ENCODE measurements at places on chromosomes 12 and 14.

DNA sequence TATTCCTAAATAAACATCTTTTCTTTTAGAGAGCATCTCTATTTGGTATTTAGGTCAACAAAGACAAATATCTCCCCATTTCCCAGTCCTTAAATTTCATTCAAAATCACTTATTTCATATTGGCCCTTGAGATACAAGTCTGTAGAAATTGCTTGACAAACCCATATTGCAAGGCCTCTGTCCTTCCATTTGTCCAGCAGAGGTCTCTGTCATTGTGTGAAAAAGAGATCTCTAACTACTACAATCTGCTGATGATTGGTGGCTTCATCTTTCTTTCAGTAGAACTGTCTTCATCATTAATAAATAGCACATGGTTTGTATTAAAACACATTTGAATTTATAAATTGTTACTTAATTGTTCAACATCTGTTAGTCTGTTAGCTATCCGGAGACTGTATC is 252.6 kb downstream of the ACSS3 start:
- no peak for DNase-seq

GRCh38 chr14:69886453-69887242 is 7.4 kb downstream of the SMOC1 start:
- DNase-seq, result no peak

GRCh38 chr14:75285331-75285730 is 6.7 kb downstream of the FOS start:
- no peak for DNase-seq

- no peak for DNase-seq
Measured at GRCh38 chr12:9041321-9041720, 52.0 kb downstream of the KLRG1 start.

DNA sequence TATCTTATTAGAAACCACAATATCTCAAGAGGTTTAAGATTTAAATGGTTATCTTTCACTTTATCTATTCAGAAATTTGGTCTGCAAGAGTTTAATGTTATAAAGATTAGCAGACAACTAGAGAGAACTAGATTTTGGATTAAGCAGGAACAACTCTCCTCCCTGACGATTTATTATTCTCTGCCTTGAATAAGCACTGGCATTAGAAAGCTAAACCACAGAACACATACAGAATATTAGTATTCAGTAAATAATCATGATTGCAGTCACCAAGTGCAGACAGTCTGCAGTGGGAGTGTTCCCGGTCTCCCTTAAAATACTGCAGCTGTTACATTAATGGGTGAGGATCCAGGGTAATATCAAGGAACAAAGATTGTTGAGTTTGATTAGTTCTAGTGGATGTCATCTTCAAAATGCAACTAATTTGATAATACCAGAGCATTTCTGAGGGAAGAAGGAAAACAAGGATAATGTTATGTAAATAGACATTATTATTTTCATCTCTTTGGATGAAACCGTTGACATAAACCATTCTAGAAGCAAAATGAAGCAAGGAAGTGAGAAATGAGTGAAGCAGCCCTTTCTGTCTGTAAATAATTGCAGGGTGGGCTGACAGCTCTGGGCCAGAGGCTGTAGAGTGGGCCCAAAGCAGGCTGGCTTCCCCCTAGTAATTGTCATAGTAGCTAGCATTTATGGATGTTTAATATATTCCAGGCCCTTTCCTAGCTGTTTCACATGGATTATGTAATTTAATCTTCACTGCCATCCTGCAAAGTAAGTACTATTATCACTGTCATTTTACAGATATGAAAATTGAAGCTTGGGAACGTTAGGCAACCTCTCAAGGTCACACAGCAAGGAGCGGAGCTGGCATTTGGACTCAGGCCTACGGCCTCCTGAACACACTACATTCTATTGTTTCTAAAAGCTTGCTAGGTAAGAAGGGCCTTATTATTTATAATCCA is 79.4 kb downstream of the DYRK2 start:
- DNase-seq, result no peak

DNA sequence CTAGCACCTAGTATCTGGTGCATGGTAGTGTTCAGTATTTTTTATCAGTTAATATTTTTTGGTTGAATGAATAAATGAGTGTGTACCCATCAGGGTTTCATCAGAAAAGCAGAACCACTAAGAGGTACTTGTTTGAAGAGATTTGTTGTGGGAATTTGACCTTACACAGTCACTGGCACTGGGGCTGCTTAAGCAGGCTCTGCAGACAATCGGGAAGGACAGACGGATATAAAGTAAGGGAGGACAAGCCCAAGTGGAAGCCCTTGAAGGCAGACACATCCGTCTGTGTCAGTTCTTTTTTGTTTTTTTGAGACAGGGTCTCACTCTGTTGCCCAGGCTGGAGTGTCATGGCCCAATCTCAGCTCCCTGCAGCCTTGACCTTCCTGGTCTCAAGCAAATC is 38.7 kb downstream of the CD9 start:
- DNase-seq, result no peak

DNA sequence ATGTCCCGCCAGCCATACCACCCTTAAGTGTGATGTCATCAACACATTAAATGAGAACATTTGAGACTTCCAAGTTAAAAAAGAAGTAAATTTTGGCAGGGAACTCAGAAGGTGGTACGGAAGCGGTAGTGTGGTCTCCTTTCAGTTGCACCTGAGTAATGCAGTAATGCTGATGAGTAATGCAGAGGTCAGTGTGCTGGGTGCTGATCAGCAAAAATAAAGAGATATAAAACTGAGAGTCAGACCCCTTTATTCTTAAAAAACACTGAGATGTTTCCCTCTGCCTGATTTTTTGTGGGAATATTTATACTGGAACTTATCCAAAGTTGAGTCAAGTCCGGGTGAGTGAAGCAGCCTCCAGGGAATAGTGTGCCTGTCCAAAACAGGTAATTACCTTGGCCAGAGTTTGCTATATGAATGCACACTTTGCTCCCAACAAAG is 370.6 kb upstream of the PRICKLE1 start:
- DNase-seq, result no peak

DNA sequence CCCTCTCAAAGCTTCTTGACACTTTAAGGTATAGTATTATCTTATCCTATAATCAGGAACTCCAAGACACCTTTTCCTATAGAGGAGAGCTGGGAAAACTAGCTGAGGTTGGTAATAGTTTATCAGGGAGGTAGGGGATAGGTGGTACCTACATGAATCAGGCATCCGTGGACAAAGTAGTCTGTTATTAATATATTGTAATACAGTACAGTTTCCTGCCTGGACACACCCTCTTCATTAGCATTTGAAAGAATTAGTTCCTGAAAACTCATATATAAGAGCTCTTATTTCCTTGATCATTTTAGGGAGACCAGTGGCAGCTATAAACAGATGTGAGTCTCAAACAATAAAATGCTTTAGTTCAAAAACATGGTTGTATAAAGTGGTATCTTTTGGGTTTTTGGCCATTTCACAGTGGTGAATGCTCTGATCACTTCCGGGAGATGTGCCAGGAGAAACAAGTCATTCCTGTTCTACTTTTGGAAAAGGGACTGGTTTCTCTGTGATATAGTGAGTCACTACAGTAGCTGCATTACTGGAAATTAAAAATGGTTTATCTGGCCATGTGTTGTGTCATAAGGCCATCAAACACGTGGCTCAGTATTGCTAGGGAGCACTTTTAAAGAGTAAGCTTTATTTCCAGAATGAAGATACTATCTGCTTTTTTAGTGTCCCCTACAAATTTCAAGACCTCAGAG is 98.1 kb downstream of the KLRB1 start:
- DNase-seq, result no peak

DNA sequence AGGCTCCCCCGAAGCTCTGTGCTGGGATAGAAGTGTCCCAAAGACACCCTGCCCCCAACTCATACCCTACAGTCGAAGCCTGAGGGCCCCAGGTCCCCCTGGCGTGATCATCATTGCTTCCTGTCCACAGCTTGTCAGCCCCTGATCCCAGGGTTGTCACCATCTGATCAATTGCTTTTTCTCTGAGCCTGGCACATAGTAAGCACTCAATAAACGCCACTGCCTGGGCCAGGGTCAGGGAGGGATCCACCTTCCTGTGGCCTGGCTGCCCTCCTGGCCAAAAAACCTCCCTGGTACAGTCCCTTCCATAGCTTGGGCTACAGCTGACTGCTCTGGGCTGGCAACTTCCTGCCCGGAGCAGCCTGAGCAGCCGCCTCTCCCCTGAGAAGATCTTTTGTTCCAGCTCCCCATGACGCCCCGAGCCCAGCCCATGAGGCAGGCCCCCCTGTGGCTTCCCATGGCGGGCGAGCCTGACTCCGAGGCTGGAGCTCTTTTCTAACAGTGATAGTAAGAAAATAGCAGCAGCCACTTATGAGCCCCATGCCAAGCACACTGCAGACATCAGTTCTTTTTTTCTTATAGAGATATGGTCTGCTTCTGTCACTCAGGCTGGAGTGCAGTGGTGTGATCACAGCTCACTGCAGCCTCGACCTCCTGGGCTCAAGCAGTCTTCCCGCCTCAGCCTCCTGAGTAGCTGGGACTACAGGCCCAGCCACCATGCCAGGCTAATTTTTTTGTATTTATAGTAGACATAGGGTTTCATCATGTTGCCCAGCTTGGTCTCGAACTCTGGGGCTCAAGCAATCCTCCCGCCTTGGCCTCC is 6.5 kb downstream of the SH2B3 start:
- no peak for DNase-seq

DNA sequence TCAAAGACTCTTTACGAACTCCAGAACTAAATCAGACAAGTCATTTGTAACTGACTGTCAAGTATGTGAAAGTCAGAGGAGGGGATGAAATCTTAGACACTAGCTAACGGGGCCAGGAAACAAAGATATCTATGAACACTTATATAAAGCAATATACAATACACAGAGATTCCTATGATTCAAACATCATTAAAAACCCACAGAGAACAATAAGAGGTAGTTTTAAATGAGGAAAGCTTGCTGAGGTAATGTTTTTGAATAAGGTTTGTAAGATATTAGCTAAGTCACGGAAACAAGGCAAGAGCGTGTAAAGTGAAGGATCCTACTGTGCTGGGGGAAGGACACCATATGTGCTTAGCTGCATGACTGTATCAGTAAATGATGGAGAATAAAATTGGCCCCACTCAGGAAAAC is 36.7 kb downstream of the SAV1 start:
- DNase-seq, result no peak

DNA sequence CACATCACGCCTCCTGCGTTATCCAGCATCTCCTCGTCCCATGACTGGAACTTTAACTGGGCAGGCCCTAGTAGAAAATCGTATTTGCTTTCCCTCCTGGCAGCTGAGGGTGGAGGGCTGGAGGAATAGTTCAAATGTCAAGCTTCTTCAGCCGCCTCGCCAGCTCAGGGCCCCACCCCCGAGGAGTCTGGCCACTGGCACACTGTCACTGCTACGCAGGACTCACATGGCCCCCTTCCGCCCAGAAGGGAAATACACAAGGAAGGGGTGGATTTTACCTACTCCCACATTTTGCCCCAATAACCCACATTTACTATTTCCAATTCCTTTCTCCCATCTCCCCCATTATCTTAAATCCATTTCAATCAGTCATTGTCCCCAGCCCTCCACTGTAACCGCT is 8.6 kb downstream of the SLC6A13 start:
- no peak for DNase-seq

- DNase-seq, result no peak
Measured at GRCh38 chr12:20127413-20127812, 240.9 kb upstream of the PDE3A start.

DNA sequence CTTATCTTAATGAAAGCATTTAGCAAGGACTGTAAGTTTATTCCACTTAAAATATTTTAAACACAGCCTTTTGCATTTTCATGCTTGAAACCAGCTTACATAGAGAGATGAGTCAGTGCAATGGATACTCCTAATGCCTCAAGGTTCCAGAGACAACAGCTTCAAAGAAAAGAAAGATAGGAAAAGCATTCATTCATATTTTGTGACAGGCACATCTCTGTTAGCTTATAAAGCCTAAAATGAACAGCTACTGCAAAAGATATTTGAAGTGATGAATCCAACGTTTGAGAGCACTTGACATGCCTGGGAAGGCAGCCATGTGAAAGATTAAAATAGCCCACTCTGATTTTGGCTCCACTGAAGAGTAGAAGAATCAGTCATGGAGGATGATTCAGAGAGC is 814.5 kb downstream of the RPS29 start:
- DNase-seq, result no peak

- no peak for DNase-seq
Measured at GRCh38 chr12:119669744-119670472, 2.0 kb downstream of the PRKAB1 start.

- DNase-seq, result no peak
Measured at GRCh38 chr12:84290168-84290567, 622.4 kb downstream of the SLC6A15 start.

DNA sequence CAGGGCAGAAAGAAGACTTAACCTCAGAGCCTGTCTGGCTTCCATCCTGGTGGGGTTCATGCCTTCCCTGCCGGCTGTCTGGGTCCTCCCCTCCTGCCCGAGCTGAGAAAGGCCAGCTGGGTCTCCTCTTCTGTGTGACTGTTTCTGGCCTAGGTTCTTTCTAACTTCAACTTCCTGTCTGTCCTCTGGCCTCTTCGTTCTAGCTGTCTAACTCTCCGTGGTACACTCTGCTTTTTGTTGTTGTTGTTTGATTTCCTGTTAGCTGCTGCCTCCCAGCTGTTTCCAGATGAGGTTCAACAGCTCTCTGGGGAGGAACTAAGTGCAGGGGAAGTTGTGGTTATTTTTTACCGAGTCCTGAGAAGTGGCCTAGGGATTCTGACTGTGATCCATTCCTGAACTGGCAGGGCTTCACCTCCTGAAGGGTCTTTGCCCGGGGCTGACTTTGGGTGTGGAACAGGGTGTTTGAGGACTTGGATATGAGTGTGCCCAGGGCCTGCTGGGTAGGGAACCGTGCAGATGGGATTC is 3.2 kb downstream of the MLXIP start:
- DNase-seq, result peak; percentile 86

GRCh38 chr12:2696136-2696535 is 98.6 kb upstream of the FKBP4 start:
- peak; percentile 31 for DNase-seq

DNA sequence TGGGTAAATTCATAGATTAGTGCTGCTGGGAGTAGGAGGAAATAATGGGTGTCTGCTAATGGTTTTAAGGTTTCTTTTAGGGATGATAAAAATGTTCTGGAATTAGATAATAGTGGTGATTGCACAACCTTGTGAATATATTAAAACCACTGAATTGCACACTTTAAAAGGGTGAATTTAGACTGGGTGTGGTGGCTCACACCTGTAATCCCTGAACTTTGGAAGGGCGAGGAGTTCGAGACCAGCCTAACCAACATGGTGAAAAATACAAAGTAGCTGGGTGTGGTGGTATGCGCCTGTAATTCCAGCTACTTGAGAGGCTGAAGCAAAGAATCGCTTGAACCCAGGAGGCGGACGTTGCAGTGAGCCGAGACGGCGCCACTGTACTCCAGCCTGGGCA is 1.3 kb downstream of the RAD52 start:
- DNase-seq, result no peak

DNA sequence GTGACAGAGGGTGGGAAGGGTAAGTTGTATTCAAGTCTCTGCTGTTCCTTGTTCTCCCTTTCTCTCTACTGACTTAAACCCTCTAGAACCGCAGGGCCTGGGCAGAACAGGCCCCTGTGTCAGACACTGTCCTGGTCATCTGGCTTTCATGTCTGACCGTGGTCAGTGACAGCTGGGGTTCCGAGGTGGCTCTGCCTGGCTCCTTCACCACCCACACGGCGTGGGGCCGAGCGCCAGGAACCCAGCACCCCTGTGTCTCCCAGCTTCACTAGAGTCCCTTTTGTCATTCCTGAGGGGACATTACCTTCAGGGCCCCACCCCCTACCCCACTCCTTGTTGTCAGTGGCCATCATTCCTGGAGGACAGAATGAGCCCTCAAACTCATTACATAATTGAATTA is 168.9 kb downstream of the ADGRD1 start:
- DNase-seq, result no peak
